ENCODE measurements at places on chromosomes 3 and 15.

DNA sequence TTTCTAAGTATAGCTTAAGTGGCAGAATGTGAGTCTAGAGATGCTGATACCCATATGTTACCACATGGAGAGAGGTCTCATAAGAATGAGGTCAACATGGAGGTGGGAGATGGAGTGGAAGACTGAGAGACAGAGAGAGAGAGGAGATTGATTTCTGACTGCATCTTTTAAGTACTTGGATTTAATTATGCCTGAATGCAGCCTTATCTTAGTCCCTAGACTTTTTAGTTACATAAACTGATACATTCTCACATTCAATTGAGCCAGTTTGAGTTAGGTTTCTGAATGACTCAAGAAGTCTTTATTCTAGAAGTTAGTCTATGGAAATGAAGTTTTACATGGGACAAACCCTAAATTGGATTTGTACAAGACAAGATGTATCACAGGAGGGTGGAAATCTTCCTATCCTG lies 58.5 kb upstream of the TNFSF10 start:
- DNase-seq = no peak

DNA sequence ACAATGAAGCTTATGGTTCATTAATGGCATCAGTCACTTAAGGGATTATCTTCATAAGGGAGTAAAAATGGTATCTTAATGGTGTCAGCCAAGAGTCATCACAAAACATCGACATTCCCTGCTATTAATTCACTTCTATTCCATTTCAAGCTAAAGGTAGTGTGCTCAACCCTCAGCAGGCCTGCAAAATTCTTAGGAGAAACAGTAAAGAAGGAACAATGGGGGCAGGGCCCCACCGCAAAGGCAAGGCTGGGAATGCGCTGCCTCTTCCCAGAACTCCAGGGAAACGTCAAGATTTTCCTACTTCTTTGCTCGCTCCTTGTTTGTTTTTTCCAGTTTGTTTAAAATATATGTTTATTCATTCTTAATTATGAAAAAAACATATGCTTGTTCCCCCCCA lies 187.3 kb upstream of the TSC22D2 start:
- DNase-seq = no peak

DNA sequence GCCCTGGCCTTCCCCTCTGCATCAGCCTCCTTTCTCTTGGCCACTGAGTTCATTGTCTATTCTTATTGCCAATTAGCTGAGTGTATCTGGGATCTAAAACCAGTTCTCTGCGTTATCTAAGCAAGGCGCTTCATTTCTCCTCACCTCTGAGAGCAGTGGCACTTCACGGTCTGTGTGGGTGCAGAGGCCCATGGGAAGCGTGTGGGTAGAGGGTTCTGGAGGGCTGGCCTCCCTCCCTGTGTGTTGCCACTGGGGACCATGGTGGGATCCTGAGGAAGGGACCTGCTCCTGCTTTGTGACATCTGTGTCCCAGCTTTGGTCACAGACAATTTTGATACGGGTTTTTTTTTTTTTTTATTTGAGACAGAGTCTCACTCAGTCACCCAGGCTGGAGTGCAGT lies 32.7 kb downstream of the EDEM1 start:
- DNase-seq = no peak

DNA sequence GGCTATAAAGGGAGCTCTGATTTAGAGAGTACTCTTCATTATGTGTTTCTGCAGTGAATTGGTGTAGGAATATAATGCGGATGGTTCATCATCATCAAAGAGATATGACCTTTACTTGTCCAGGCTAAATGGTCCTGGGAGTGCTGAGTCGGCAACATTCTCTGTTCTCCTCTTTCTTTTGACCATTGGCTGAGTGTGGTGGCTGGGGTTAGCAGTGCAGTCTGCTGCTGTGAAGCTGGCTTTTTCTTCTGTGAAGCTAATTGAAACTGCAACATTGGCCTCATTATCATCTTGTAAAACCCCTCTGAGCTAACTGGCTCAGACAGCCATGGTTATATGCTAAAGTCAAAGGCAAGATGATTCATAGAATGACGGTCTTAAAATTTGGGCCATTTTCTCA lies 83.8 kb downstream of the THRB start:
- DNase-seq = no peak

DNA sequence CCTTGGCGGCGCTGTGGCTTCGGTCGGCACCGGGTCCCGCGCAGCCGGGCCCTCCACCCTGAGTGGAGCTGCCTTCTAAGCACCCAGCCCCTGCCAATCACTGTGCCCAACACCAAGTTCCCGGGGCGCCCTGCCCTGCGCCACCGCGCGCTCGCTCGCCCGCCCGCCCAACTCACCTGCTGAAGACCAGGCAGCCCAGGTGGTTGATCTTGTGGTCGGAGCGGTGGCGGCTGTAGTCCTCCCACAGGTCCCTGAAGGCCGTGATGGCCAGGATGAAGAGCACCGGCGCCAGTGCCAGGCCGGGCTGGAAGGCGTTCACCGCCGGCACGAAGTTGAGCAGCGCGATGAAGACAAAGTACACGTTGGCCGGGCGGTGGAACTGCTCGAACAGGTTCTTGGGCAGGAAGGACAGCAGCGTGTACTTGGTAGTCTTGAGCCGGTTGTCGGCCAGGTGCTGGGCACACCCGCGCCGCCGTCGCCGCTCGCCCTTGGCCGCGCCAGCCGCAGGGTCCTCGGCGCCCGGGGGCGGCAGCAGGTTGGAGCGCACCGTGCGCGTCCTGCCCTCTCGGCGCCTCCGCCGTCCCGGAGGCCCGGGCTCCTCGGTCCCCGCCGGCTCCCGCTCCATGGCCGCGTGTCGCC lies 536 bp downstream of the ATP10A start:
- DNase-seq = peak; percentile 51

DNA sequence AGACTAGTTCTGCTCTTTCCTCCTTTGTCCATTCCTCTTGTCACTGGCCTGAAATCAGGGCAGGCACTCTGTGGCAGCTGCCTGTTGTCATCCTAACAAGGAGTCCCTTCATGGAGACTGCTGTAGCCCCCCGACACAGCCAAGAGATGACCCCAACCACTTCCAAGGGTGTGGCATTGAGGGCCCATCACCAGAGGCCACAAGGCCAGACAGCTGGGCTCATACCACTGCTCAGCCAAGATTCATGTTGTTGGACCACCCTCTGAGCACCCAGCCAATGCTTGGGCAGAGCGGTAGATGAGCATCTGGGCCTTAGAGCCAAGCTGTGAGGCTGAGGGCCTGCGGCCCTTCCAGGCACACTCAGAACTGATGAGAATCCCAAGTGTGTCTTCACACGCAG lies 85.4 kb downstream of the EPHB1 start:
- no peak for DNase-seq

DNA sequence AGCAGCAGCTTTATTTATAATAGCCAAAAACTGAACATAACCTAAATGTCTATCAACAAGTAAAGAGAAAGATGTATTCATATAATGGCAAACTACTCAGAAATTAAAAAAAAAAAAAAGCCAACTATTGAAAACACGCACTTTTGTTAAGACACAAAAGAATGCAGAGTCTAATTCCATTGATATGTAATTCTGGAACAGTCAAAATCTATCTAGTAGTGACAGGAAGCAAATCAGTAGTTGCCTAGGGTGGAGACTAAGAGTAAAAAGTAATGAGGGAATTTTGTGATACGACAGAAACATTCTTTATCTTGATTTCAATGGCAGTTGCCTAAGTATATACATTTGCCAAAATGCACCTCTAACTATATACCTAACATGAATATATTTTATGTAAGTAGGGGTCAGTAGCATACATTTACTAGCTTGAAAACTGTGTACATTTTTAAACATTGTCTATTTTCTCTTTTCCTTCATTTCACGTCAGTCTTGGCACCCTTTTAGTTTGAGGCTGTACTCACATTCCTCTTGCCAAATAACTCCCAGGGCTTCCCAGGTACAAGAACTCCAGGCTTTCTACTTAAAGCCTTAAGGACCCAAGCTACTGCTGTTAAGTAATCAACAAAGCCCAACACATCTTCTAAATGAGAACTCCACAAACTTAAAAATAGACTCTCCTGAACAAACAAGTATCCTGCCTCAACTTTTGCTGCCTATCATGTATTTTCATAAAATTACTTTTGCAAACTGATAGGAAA lies 54.7 kb downstream of the ADAM10 start:
- no peak for DNase-seq

- peak; percentile 21 for DNase-seq
These were observed at the start of gene SLC9A9 for GRCh38 chr3:143847787-143848631. Gene SLC9A9 (minus strand): TSS chr3:143848468. CDS start chr3:143848322, 146 bp downstream.

GRCh38 chr3:2334921-2335320 lies 236.3 kb downstream of the CNTN4 start:
- no peak for DNase-seq

DNA sequence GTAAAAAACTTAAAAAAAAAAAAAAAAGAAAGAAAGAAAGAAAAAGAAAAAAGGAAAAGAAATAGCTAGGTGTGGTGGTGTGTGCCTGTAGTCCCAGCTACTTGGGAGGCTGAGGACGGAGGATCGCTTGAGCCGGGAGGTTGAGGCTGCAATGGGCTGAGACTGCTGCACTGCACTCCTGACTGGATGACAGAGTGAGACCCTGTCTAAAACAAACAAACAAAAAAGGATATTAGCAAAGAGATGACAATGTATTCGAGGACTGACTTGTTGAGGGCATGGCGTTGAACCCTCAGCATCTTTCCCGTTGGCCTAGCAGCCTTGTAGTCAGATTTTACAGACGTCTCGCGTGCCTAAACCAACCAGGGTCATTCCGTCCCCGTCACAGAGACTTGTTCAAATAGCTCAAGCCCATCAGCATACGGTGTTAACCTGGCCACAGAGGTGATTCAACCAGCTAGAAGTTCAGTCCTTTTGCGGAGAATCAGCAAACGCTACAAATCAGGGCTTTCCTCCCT lies 528 bp upstream of the NIT2 start:
- no peak for DNase-seq

- DNase-seq = peak; percentile 73
These were observed 2.6 kb downstream of the CCDC9B start for GRCh38 chr15:40338041-40338657.

DNA sequence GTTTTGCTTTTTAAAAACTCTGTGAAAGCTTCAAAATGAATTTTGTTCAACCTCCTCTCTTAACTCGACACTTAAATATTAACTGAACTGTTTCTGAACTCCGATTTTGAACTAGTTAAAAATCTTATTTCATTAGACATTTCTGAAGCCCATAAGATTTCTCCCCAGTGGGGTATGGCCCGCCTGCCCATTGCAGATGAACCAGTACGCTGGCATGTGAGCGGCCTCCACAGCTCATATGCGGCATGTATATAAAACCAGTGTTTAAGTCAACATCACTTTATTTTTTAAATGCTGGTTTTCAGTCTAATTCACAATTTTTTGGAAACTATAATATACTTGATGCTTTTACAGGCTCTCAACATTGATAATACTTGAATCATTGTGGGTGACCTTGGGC lies 50.2 kb downstream of the CPN2 start:
- no peak for DNase-seq

- no peak for DNase-seq
These were observed 80.0 kb upstream of the MRPS22 start for GRCh38 chr3:139263798-139264197.

DNA sequence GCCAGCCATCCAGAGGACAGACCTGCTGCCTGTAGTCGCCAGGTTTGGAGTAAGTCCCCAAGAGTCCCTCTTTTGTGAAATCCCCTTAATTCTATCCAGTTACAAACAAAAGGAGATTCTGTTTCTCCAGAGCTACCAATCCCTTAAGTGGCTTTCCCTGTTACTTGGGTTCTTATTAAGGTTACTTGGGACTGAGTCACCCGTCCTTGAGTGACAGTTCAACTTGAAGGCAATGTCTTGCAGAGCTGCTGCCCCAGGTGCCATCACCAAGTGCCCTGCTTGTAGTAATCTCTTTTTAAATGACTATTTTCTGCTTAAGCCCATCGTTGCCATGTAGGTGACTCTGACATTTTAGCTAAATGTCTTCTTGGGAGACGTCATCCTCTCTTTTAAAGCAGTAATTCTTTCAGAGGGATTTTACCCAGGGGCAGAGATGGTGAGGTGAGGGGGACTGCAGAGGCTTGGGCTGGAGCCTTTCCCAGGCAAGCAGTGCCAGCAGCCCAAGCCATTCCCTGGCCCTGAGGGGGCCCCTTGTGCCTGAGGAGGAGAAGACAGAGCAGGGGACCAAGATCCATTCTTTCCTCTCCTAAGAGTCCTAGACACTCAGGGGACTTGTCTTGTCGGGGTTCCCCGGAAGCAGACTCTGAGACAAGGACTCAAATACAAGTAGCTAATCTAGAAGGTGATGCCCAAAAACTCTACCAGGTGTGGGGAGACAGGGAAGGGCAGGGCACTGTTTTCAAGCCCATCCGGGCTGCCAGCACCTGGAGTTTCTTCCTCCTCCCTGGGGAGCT lies 253.7 kb downstream of the PLCL2 start:
- no peak for DNase-seq

DNA sequence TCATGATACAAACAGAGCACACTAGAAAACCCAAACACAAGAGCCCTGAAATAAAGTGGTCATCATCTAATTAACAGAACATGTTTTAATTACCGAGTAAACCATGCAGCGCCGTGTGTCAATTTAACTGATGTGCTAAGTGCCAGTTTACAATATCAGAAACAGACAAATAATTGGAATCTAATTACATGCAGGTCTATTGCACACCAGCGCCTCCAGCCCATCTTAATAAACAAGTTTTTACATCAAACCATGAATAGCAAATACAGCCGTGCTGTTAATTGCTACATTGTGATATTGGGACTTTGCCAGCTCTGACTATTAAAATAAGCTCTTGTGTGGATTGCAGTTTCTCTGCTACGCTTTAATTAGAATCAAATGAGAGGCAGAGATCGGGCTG lies 510.2 kb upstream of the MDFIC2 start:
- DNase-seq = no peak

GRCh38 chr3:39176025-39176714 lies 16.2 kb downstream of the XIRP1 start:
- no peak for DNase-seq

- DNase-seq = no peak
These were observed 203.6 kb downstream of the TNIK start for GRCh38 chr3:171256445-171257250.

DNA sequence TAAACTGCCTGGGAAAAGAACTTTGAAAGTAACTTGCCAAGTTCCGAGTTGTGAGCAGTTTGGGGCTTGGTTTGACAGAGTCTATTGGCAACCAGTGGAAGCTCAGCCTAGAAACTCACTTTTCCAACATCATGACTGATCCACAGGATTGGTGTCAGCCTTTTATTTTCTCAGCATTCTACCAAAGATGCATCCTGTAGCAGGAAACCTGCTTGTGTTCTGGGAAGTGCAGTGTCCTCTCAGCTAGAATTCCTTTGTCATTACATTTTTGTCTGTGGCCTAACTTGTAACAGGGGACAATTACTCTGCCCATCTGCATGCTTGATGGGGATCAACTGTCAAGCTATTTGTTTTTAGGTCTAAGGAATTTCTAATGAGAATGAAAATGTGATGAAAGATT lies 116.7 kb upstream of the LMOD3 start:
- no peak for DNase-seq

DNA sequence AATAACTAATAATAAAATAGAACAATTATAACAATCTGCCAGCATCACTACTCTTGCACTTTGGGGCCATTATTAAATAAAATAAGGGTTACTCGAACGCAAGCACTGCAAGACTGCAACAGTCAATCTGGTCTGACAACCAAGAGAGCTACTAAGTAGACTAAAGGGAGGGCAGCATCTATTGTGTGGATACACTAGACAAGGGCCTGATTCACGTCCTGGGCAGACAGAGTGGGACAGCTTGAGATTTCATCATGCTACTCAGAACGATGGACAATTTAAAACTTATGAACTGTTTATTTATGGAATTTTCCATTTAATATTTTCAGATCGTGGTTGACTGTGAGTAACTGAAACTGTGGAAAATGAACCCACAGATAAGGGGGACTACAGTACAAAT lies 39.5 kb downstream of the TNIK start:
- no peak for DNase-seq

GRCh38 chr3:192892981-192893700 lies 24.5 kb downstream of the MB21D2 start:
- DNase-seq = peak; percentile 68

Data from naive thymus-derived CD8-positive, alpha-beta T cell (primary cell).